ENCODE measurements at places on chromosomes 3 and 15. TPM values are rescaled to one million over a fixed set of nuclear protein-coding genes. Genes with fewer than 3 reads are reported as not detected.

DNA sequence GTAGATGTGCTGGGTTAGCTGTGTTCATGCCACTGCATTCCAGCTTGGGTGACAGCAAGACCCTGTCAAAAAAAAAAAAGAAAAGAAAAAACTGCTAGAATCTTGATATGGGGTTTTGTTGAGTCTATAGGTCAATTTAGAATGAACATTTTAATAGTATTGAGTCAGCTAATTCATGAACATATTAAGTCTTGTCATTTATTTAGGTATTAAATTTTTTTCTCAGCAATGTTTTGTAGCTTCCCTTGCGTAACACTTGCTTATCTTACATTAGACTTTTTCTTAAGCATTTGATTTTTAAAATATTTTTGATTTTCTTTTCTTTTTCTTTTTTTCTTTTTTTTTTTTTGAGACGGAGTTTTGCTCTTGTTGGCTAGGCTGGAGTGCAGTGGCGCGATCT is 60.7 kb upstream of the GOLGA6B start:
- no peak for DNase-seq
- no peaks in the 10 kb centered on the region for H3K4me1 ChIP-seq
- H3K27ac ChIP-seq: no peak overlapping the region
- peaks cover 3% of the 10 kb centered on the region for H3K36me3 ChIP-seq
- H3K27me3 ChIP-seq: no peaks in the 10 kb centered on the region

GRCh38 chr3:12349895-12350811 is 61.3 kb downstream of the PPARG start:
- peak overlapping the region; percentile 4 for H3K27ac ChIP-seq
- H3K36me3 ChIP-seq: no peaks in the 10 kb centered on the region
- no peak for DNase-seq
- peaks cover 33% of the 10 kb centered on the region for H3K4me1 ChIP-seq
- no peaks in the 10 kb centered on the region for H3K27me3 ChIP-seq

- H3K27ac ChIP-seq: no peak overlapping the region
- H3K36me3 ChIP-seq: no peaks in the 10 kb centered on the region
- no peak overlapping the region for H3K4me3 ChIP-seq
- H3K27me3 ChIP-seq: no peaks in the 10 kb centered on the region
- no peaks in the 10 kb centered on the region for H3K4me1 ChIP-seq
These were observed 37.4 kb upstream of the P2RY12 start for GRCh38 chr3:151421938-151422337.

TIMP4 gene
- total RNA-seq: 4.7 TPM

GRCh38 chr3:42661593-42662022 is 8.1 kb downstream of the ZBTB47 start:
- H3K27me3 ChIP-seq: no peaks in the 10 kb centered on the region
- DNase-seq: no peak
- peaks cover 16% of the 10 kb centered on the region for H3K36me3 ChIP-seq
- H3K4me3 ChIP-seq: no peak overlapping the region
- peaks cover 1% of the 10 kb centered on the region for H3K4me1 ChIP-seq

LOXL1 gene
- total RNA-seq: 6.0 TPM

GRCh38 chr3:45599984-45600650 is 5.6 kb downstream of the LIMD1 start:
- peak overlapping the region; percentile 45 for H3K27ac ChIP-seq
- DNase-seq: peak; percentile 72
- peaks cover 77% of the 10 kb centered on the region for H3K4me1 ChIP-seq
- H3K4me3 ChIP-seq: no peak overlapping the region
- H3K36me3 ChIP-seq: no peaks in the 10 kb centered on the region
- no peaks in the 10 kb centered on the region for H3K27me3 ChIP-seq

- H3K27ac ChIP-seq: no peak overlapping the region
- no peaks in the 10 kb centered on the region for H3K36me3 ChIP-seq
- peaks cover 14% of the 10 kb centered on the region for H3K4me1 ChIP-seq
- H3K4me3 ChIP-seq: no peak overlapping the region
These were observed 28.6 kb downstream of the FAM174B start for GRCh38 chr15:92627014-92627413.

GRCh38 chr3:49666592-49666991 is 7.6 kb upstream of the APEH start:
- H3K4me3 ChIP-seq: no peak overlapping the region
- H3K27ac ChIP-seq: no peak overlapping the region
- no peaks in the 10 kb centered on the region for H3K36me3 ChIP-seq
- no peak for DNase-seq

GRCh38 chr3:175732017-175732416 is 872.9 kb downstream of the NAALADL2 start:
- H3K27ac ChIP-seq: no peak overlapping the region
- H3K4me3 ChIP-seq: no peak overlapping the region
- H3K27me3 ChIP-seq: no peaks in the 10 kb centered on the region
- no peaks in the 10 kb centered on the region for H3K36me3 ChIP-seq

DNA sequence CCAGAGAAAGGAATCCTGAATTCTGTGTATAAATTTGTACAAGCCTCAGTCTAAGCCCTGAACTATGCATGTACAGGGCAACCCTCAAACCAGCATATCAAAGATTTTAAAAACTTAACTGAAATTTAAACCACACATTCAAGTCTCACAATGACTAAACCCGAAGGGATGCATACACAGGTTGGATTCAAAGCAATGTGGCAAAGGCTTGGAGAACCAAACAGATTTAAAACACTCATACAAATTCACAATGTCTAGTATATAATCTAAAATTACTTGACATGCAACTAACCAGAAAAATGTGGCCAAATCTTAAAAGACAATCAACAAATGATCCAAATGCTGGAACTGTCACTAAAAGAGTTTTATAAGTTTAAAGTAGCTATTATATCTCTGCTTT is 36.4 kb downstream of the CEP152 start:
- H3K27ac ChIP-seq: no peak overlapping the region
- no peaks in the 10 kb centered on the region for H3K36me3 ChIP-seq
- DNase-seq: no peak
- no peaks in the 10 kb centered on the region for H3K4me1 ChIP-seq
- H3K4me3 ChIP-seq: no peak overlapping the region

- peak overlapping the region; percentile 68 for H3K27ac ChIP-seq
- no peaks in the 10 kb centered on the region for H3K36me3 ChIP-seq
- H3K27me3 ChIP-seq: no peaks in the 10 kb centered on the region
- H3K4me3 ChIP-seq: no peak overlapping the region
- peaks cover 32% of the 10 kb centered on the region for H3K4me1 ChIP-seq
These were observed 24.0 kb upstream of the SLC6A6 start for GRCh38 chr3:14378415-14378814.

SLC28A1 gene
- total RNA-seq: not detected

DNA sequence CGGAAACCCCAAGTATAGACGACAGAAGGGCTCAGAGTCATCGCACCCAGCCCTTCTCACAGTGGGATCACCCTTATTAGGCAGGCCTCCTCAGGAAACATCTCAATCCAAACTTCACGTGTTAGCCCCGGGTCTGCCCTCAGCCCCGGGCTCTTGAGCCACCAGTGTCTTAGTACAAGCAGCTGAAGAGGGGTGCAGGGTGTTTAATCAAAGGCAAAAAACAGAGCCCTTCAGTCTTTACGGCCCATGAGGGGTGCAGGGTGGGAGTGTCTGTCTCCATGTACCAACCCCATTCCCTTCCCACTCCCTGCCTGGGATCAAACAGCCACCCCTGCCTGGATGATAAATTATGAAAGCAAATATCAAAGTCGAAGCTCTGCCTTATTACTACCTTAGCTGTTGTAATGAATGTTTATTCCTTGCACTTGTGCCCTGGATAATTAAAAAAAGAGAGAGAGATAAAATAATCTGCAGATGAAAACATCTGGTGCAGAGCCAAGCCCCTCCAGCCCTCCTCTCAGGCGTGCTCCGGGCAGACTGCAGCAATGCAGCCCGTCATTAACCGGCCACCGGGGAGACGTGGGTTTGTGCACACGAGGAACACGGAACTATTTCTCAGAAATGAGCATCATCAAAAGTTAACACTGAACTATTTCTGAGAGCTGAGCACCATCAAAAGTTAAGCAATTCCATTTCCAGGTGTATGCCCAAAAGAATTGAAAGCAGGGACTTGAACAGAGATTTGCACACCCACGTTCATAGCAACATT is 64.5 kb downstream of the ADAMTS17 start:
- no peaks in the 10 kb centered on the region for H3K36me3 ChIP-seq
- no peak overlapping the region for H3K27ac ChIP-seq
- H3K27me3 ChIP-seq: no peaks in the 10 kb centered on the region
- no peak overlapping the region for H3K4me3 ChIP-seq
- H3K4me1 ChIP-seq: no peaks in the 10 kb centered on the region
- DNase-seq: no peak

SLC12A8 gene
- 17.8 TPM for total RNA-seq

DNA sequence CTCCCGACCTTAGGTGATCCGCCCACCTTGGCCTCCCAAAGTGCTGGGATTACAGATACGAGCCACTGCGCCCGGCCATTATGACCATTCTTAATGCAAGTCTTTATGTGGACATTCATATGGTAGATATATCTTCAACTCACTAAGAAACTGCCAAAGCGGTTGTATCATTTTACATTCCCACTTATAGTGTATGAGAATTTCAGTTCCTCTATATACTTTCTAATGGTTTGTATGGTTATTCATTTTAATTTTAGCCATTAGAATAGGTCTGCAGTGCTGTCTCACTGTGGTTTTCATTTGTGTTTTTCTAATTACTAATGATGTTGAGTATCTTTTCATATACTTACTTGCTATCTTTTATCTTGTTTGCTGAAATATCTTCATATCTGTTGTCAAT is 32.5 kb downstream of the TCF12 start:
- no peak for DNase-seq
- H3K4me1 ChIP-seq: peaks cover 5% of the 10 kb centered on the region
- H3K4me3 ChIP-seq: no peak overlapping the region

- no peaks in the 10 kb centered on the region for H3K27me3 ChIP-seq
- peak overlapping the region; percentile 8 for H3K4me3 ChIP-seq
- H3K4me1 ChIP-seq: peaks cover 95% of the 10 kb centered on the region
These were observed 17.7 kb downstream of the CHD2 start for GRCh38 chr15:92917598-92918407.

DNA sequence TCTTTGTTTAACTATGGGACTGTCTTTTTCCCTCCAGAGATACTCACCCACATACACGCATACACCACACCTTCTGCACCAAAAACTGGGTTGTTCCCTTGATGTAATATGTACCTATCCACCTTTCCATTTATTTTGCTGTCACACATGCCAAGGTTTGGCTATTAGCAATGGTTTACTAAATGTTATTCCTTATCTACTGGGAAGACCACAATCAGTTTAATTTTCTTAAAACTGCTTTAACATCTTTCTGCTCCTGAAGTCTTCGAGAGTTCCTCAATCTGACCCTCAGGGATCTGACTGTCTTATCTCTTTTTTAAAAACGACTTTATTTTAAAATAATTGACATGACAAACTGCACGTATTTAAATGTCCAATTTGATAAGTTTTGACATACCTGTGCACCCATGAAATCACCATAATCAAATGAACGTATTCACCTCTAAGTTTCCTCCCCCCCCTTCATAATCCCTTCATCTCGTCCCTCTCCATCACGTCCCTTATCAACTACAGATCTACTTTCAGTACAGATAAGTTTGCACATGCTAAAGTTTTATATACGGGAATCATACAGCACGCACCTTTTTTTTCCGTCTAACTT is 805 bp upstream of the TRPM7 start:
- H3K27ac ChIP-seq: peak overlapping the region; percentile 95
- H3K27me3 ChIP-seq: no peaks in the 10 kb centered on the region
- DNase-seq: no peak
- peaks cover 41% of the 10 kb centered on the region for H3K4me1 ChIP-seq

GRCh38 chr3:177689077-177689476 is 491.8 kb upstream of the TBL1XR1 start:
- DNase-seq: no peak
- H3K36me3 ChIP-seq: no peaks in the 10 kb centered on the region
- H3K4me1 ChIP-seq: no peaks in the 10 kb centered on the region
- no peak overlapping the region for H3K4me3 ChIP-seq
- no peak overlapping the region for H3K27ac ChIP-seq

DNA sequence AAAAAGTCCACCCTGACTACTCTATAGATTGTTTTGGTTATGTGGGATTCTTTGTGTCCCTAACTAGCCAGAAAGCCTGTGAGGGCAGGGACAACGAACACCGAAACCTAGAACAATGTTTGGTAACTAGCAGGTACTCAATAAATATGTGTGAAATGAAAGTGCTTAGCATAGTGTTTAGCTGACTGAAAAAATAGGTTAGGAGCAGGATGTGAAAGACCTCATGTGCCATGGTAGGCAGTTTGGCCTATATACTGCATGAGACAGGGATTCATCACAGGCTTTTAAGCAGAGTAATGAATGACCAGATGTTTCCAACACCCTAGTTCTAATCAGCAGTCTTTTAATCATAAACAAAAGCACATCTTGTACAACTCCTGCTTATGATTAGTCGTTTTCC is 64.2 kb downstream of the MYO5A start:
- H3K27me3 ChIP-seq: no peaks in the 10 kb centered on the region
- no peak overlapping the region for H3K4me3 ChIP-seq

C3orf85 gene
- total RNA-seq: not detected

PML gene
- total RNA-seq: 94.7 TPM

SLC27A2 gene
- total RNA-seq: 3.5 TPM

ZIC1 gene
- not detected for total RNA-seq

SECISBP2L gene
- total RNA-seq: 110 TPM

IL12A gene
- 0.52 TPM for total RNA-seq

DNA sequence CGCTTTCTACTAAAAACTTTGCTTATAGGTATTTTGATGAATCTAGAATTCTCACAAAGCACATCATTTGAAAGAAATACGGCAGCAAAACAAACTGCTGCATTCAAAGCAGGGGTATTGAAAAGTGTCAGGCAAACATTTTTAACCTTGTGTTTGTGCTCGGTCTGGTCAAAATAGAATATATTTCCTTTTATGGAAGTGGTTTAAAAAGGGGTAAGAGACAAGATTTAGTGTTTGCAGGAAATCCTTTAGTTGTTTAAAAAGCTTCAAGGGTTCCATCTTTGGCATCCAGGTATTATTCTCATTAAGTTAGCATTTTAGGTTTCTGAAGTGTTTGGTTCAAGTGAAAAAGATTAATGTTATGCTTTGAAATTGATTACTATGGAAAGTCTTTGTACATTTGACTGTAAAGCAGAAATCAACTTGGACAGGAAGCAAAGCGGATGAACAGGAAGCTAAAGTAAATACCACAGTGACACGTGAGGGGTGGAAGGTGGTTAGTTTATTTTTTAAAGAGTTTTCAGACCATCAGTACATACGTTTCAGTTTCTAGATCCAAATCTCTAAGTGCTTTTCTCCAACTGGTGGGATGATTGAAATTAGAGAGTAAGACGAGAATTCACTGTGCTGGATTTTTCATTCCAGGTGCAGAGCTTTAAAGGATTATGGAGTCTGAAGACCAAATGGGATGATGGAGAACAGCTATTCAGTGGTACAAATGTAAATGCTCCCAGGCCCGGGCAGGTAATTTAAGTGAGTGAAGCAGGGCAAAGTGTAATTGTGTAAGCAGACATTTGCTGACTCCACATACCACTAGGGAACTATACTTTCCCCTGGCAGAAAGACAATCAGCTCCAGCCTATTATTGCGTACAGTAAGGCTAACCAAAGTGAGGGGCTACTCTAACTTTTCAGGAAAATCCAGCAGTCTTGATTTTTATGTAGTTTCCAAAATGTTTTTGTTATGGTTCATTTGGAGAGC is 341.8 kb upstream of the TBL1XR1 start:
- no peak for DNase-seq
- H3K36me3 ChIP-seq: no peaks in the 10 kb centered on the region
- H3K4me1 ChIP-seq: peaks cover 16% of the 10 kb centered on the region
- no peak overlapping the region for H3K27ac ChIP-seq
- no peak overlapping the region for H3K4me3 ChIP-seq
- H3K27me3 ChIP-seq: no peaks in the 10 kb centered on the region
